ENCODE measurements at places on chromosomes 7 and 10.

DNA sequence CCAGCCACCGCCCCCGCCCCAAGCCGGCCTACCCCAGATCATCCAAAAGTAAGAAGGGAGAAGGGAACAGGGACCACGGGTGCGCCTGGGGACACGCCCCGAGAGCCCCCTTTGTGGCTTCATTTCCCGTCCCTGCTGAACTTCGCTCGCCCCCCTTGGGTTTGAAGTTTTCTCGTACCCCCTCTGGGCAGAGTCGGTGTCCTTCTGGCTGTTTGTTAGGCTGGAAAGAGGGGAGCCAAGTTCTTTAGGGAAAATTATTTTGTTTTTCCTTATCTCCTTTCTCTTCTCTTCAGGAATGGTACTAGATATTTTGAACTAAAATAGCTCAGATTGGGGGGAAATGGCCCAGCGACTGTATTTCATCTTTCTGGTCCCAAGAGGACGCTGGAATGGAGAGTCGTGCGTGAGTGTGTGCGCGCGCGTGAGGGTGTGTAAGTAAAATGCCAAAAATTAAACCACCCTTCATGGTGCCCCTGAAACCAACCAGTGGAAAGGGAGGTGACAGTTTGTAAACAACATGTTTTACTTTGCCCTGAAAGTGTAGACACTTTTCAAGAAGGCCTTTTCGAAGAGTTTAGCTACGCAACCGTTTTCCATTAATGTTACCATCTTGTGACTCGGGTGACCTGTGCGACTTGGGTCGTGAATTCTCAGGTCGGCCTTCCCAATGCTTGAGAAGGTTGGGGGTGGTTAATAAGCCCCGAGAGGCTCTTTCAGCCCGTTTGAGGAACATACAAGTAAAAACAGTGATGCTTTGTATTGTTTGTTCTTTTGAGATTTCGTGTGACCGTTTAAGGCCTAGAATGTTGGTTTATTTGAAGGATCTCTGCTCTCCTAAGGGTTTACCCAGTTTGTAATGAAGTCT is 694 bp downstream of the RBM20 start:
- no peak for DNase-seq

GRCh38 chr10:17622061-17622460 is 4.9 kb upstream of the HACD1 start:
- DNase-seq: no peak

GRCh38 chr10:3668276-3668965 is 116.6 kb downstream of the KLF6 start:
- DNase-seq: no peak

DNA sequence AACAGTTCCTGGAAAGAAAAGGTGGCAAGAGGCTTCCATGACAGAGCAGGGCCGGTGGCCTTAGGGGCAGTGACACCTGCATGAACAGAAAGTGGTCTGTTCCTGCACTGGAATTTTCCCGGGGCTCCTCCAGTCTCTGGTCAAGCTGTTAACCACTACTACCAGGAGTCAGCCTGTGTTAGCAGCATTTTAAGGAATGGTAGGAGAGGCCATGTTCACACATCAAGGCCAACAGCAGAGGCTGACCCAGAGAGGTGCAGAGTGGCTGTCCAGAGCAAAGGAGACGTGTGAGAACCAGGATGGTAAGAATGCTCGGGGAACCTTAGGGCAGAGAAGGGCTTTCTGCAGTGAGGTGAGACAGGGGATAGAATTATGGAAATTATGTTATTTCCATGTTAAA is 8.5 kb downstream of the H2BK1 start:
- DNase-seq: no peak

GRCh38 chr7:83415840-83416239 is 233.1 kb downstream of the SEMA3E start:
- no peak for DNase-seq

DNA sequence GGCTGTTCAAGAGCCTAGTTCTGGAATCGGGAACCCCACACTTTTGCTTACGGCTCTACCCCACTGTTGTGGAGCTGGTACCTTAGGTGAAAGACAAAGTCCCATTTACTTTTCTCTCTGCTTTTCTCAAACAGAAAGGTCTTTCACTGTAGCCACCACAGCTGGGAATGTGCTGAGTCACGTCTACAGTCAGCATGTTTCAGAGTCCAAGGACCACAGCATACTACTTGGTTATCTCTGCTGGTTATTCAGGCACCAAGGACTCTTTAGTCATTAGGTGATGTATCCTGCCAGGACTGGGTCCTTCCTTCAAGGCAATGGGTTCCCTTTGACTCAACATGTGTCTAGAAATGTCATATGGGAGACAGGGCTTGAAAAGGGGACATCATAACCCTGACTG is 266.8 kb upstream of the STEAP1 start:
- no peak for DNase-seq

- no peak for DNase-seq
These were observed 172.4 kb downstream of the ARHGAP12 start for GRCh38 chr10:31756101-31756728.

DNA sequence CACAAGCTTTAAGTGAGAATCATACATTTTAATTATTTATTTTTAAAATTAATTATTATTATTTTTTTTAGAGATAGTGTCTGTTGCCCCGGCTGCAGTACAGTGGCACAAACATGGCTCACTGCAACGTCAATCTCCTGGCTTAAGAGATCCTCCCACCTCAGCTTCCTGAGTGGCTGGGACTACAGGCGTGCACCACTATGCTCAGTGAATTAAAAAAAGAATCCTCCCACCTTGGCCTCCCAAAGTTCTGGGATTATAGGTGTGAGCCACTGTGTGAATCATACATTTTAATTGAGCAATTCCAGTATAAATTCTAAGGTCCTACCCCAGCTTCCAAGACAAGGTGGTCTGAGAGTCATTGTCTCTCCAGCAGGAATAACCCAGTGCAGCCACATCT is 172.4 kb downstream of the JAZF1 start:
- DNase-seq: no peak

DNA sequence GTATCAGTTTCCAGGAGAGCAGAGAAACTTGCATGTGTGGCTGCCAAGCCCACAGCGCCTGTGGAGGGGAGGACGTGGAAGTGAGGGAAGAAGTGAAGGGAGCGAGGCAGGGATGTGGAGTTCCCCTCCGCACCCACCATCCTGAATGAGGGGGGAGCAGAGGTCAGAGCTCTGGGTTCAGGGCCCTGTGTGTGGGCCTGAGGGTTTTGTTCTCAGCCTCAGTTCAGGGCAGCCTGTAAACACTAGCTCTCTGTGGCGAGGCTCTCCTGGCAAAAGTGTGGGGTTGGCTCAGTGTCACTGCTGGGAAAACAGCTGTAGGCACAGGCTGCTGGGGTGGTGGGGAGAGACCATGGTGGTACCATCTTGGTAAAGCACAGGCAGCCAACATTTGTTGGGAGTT is 108.4 kb downstream of the C10orf105 start:
- DNase-seq: no peak

DNA sequence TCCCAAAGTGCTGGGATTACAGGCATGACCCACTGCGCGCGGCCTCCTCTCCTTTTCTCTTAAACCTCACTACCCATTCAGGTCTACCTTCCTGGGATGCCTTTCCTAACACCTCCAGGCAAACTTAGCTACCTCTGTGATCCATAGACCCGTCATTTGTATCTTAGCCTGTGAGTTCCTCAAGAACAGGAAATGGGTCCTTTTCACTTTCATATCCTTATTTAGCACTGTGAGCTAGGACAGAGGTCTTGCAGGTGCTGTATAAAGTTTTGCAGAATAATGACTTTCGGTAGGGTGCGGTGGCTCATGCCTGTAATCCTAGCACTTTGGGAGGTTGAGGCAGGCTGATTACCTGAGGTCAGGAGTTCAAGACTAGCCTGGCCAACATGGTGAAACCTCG is 215.7 kb downstream of the RELN start:
- DNase-seq: no peak

DNA sequence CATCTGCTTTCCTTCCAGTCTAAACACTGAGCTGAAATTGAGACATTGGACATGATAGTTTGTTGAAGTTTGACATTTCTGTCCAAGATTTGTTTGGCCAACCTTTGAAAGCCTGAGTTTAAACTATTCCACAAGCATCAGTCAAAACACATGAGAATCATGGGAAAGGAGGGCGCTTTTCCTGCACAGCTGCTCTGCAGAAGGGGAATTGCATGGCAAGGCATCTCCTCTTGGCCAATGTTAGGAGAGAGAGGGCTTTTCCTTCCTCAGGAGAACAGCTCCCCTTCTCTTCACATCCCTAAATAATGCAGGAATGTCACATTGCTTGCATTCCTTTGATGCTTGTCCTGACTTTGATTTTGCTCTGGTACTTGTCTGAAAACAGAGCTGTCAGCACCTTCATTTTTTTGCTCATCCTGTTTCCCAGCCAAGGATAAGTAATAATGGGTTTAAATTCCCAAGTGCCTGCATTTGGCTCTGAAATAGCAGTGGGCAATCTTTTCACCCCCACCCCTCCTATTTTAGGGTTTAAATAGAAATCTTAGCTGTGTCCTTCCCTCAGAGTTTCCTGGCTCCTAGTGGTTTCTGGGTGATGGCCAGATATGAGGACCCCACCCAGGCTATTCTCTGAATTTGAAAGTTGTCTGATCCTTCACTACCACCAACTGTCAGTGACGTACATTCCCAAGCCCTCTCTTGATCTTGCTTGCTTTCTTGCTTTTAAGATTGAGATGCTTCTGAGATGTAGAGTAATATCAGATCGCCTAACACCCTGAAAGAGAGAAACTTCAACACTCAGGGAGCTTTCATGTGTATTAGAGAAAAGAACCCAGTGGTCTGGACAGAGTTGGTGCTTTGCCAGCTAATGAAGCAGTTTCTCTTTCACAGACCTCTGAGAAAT is 75.2 kb upstream of the NPVF start:
- no peak for DNase-seq

DNA sequence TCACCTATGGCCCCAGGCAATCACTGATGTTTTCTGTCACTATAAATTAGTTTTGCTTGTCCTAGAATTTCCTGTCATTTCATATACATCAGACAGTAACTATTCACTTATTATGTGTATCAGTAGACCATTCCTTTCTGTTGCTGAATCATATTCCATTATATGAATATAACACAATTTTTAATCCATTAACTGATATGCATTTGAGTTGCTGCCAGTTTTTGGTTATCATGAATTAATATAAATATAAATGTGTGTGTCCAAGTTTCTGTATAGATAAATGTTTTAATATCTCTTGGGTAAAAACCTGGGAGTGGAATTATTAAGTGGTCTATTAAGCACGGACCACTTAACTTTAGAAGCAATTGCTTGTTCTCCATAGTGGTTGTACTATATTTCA is 143.8 kb downstream of the ZNF438 start:
- DNase-seq: no peak

DNA sequence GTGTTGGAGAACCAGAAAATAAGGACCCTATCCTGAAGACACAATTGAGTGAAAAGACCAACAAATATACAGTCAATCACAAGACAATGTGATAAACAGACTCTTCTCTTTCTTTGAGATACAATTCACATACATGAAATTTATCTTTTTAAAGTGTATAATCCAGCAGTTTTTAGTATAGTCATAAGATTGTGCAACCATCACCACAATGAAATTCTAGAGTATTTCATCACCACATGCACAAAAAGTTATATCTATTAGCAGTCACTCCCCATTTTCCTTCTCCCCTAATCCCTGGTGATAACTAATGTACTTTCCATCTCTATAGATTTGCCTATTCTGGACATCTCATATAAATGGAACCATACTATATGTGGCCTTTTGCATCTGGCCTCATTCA is 8.2 kb upstream of the SORBS1 start:
- no peak for DNase-seq
